T-helper 2 cell treated with Interferon-gamma antibody and Interleukin-4, amounts not matched to agents 5 μg/mL and 100 μg/mL, for 36 hours (primary cell): ENCODE measurements at places on chromosomes 4 and X.
A peak's percentile ranks its signal among the peaks of the same experiment; 100 is the strongest.

- no peak for DNase-seq
These were observed 5.6 kb downstream of the PCDH10 start for GRCh38 chr4:133154725-133155124.

DNA sequence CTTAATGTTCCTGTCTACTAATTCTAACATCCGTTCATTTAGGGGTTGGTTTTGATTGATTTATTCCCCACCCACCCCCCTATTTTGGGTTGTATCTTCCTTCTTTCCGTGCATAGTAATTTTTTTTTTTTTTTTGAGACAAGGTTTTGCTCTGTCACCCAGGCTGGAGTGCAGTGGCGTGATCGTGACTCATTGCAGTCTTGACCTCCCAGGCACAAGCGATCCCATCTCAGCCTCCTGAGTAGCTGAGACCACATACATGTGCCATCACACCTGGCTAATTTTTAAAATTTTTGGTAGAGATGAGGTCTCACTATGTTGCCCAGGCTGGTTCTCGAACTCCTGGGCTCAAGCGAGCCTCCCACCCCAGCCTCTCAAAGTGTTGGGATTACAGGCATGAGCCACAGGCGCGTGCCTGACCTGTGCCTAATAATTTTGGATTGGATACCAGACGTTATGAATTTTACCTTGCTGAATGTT is 79.9 kb downstream of the ZFX start:
- DNase-seq, result no peak

GRCh38 chr4:147396105-147396504 is 84.8 kb upstream of the EDNRA start:
- no peak for DNase-seq

GRCh38 chrX:13688958-13689740 is at the start of gene RAB9A:
TSS of gene RAB9A (plus strand) at chrX:13689128. CDS start at chrX:13708747, 19,619 bp downstream.
- DNase-seq, result peak; percentile 78

- DNase-seq, result no peak
These were observed 147.2 kb downstream of the RPA4 start for GRCh38 chrX:97030947-97031346.

GRCh38 chr4:86924811-86925210 is 10.0 kb upstream of the AFF1 start:
- no peak for DNase-seq

GRCh38 chrX:37594755-37595382 is 23.4 kb downstream of the LANCL3 start:
- no peak for DNase-seq

DNA sequence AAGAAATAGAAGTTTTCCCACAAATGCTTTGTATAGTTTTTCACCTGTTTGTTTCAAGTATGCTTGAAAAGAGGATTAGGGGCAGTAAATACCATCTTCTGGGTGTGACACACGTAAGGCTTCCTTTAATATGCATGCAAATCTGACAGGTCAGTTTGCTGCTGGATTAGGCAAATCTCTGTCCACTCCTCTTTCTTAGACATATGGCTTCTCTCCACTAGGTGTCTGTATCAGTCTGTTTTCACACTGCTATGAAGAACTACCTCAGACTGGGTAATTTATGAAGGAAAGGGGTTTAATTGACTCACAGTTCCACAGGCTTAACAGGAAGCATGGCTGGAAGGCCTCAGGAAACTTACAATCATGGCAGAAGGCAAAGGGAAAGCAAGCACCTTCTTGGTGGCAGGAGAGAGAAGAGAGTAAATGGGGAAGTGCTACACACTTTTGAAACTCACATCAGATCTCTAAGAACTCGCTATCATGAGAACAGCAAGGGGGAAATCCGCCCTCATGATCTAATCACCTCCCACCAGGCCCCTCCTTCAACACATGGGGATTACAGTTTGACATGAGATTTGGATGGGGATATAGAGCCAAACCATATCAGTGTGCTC is 66.9 kb downstream of the TAB3 start:
- no peak for DNase-seq

- DNase-seq, result no peak
These were observed 19.5 kb upstream of the FGF2 start for GRCh38 chr4:122806981-122807679.

DNA sequence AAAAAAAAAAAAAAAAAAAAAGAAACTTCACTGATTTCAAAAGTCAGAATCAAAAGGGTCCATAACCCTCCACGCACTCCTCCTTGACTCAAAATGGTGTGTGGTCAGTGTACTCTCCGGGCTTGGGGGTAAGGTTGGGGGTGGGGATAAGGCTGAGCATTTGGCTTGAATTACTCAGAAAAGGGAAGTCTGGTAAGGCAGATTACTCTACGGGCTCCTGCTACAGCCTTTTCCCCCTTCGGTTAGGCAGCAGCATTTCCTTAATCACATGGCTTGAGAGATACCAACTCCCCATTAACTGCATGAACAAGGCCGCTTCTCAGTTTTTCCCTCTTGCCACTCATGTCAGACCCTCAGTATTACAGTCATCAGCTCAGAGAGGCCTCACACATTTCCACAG is 135.4 kb upstream of the DUSP21 start:
- no peak for DNase-seq
